IPS DF 19.7 (cell line): ENCODE measurements at places on chromosomes 7 and 10.

DNA sequence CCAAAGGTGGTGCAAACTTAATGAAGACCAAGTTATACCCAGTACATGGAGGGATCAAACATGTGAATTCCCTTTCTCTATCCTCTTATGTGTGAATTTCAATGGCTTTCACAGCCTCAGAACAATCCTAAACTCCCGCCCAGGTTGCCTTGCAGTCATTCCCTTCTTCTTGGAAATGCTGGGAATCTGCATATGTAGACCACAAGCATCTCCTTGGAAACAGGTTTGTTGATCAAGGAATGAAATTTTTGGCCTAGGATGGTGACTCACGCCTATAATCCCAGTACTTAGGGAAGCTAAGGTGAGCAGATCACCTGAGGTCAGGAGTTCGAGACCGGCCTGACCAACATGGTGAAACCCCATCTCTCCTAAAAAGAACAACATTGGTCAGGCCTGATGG is 77.8 kb upstream of the ABI1 start:
- DNase-seq, result no peak

- no peak for DNase-seq
These were observed 79.4 kb downstream of the FAM241B start for GRCh38 chr10:69709366-69709941.

DNA sequence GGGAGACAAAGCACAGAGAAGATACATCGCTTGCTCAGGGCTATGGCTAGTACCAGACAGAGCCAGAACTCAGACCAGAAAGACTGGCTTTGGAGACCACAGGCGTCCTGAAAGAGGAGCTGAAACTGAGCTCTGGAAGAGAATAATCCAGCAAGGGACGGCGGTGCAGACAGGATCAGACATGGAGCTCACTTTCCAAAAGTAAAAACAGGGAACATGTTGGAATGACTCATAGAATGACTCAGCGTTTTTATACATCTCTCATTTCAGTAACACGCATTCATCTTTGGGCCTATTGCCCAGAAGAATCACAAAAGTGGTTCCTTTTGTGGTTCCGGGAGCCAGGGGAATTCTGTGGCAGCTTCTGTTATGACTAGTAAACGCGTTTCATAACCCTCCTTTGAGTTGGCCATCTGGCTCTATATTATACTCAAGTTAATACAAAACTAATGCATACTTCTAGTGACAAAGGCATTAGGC is 37.2 kb downstream of the PLEKHS1 start:
- no peak for DNase-seq

GRCh38 chr10:103547391-103547946 is 54.0 kb downstream of the NEURL1 start:
- DNase-seq, result no peak

GRCh38 chr10:110426294-110427181 is 71.2 kb upstream of the DUSP5 start:
- DNase-seq, result no peak

DNA sequence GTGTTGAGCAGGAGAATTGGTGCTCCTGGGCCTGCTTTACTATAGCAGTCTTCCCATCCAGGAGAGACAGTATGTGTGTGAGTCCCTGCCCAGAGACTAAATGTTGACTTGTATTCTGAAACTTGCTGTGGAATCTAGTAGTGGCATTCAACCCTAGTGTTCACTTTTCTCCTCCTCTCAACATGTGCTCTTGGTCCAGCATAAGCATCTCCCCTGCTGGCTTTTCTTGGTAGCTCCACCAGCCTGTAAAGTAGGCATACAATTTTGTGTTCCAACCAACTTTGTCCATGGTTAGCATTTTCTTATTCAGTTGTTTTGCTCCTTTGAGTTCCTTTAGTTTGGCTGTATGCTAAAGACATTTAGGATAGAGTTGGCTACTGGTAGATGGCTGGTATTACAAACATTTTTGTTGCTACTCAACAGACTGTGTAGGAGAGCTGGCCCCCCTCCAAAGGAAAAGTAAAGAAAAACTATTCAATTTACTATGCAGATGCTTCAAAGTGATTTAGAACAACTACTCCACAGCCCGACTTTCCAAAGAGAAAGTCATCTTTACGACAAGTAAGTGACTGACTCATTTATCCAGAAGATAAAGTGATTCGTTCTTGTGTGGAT is 46.0 kb downstream of the ASB4 start:
- DNase-seq, result no peak

DNA sequence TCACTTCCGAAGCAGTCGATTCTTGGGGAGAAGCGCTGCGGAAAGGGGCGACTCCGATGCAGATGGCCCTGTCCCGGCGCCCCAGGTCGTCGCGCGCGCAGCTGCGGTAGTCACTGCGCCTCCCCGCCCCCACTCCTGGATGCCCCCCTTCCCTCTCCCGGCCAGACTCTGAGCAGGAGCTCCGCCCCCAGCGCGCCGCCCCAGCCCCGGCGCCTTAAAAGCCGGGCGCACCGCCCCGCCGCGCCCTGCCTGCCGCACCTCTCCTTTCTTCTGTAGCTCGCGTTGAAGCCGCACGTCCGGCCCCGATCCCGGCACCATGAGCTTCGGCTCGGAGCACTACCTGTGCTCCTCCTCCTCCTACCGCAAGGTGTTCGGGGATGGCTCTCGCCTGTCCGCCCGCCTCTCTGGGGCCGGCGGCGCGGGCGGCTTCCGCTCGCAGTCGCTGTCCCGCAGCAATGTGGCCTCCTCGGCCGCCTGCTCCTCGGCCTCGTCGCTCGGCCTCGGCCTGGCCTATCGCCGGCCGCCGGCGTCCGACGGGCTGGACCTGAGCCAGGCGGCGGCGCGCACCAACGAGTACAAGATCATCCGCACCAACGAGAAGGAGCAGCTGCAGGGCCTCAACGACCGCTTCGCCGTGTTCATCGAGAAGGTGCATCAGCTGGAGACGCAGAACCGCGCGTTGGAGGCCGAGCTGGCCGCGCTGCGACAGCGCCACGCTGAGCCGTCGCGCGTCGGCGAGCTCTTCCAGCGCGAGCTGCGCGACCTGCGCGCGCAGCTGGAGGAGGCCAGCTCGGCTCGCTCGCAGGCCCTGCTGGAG is at the start of gene INA:
Gene INA (plus strand): TSS at position 243 of the 817 bp plus-strand sequence. CDS start 74 bp downstream, at position 317.
- no peak for DNase-seq

DNA sequence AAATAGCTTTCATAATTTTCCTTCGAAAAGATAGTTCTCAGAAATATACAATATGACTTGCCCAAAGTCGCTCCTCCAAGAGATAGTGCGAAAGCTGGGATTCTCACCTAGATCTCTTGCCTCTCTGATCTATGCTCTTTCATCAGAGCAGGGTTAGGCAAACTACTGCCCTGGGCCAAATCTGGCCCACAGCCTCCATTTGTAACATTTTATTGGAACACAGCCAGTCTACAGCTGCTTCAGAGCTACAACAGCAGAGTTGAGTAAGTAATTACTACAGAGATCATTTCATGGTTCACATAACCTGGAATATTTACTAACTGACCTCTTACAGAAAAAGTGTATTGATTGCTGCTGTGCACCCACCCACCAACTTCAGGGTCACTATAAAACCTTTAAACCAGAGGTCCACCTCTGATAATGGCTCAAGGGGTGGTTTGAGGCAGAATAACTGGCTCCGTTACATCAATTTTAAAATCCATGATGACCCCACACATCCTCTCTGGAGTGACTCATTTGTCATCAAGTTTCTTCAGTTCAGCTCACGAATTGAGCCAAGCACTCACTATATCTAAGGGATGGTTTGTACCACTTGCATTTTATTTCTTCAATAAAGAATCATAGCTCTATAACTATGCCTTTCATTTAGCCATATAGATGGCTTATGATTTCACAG is 1019.0 kb downstream of the XPNPEP1 start:
- DNase-seq, result no peak

GRCh38 chr7:22066522-22066921 is 120.8 kb upstream of the CDCA7L start:
- DNase-seq, result no peak

DNA sequence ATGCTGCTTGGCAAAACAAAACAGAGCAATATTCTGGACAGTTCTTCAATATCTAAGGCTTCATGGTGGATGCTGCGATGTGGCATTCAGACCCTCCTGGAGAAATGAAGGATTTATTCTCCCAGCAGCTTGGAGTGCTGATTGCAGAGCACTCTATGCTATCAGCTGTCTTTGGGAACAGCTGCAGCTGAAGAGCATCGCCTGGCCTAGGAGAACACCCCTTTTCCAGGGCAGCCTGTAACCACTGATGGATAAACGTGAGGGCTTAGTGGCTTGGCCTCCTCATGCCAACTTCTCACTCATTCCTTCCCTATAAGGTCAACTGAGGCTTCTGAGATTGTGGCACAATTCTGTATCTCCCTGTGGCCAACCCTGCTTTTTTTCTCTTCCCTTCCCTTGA is 638.1 kb upstream of the CNTNAP2 start:
- DNase-seq, result no peak

GRCh38 chr10:8350250-8350967 is 295.9 kb downstream of the GATA3 start:
- no peak for DNase-seq

GRCh38 chr7:36305648-36306047 is 84.0 kb upstream of the ANLN start:
- DNase-seq, result no peak

- no peak for DNase-seq
These were observed 14.7 kb downstream of the HSPB1 start for GRCh38 chr7:76316984-76317781.

GRCh38 chr10:26336979-26337378 is 101.2 kb upstream of the APBB1IP start:
- DNase-seq, result no peak

- DNase-seq, result no peak
These were observed 15.1 kb upstream of the CROT start for GRCh38 chr7:87330316-87330715.

- DNase-seq, result no peak
These were observed 43.5 kb upstream of the PFKP start for GRCh38 chr10:3023892-3024291.

GRCh38 chr10:132146941-132147915 is 39.5 kb upstream of the DPYSL4 start:
- no peak for DNase-seq

GRCh38 chr10:76382381-76382851 is 951.0 kb downstream of the LRMDA start:
- DNase-seq, result no peak

DNA sequence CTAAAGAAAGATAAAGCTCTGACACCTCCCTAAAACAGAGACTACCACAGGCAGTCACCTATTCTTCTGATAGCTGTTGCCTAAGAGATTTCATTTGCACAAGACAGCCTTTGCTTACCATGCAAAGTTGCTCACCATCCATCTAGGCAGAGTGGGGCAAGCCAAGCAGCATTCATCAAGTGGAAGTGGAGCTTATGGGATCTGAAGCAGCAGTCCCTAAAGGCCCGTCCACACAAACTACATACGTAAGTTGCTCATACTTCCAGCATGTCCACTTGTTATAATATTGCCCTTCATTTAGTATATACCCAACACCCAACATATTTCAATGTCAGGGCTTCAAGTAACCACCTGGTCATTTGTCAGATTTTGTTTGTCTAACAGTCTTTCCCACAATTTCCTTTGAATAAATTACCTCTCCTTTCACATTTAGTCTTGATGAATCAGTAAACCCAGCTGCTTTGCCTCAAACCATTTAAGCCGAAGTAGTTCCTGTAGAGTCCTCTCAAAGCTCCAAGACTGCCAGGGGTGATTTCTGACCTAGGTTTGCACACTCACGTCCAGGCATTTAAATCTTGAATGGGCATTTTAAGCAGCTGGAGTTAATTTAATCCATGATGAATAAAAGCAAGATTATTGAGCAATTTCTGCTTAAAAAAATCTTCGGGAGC is 67.9 kb downstream of the ATAD1 start:
- DNase-seq, result no peak

- no peak for DNase-seq
These were observed 81.9 kb downstream of the EGFR start for GRCh38 chr7:55100544-55101327.

DNA sequence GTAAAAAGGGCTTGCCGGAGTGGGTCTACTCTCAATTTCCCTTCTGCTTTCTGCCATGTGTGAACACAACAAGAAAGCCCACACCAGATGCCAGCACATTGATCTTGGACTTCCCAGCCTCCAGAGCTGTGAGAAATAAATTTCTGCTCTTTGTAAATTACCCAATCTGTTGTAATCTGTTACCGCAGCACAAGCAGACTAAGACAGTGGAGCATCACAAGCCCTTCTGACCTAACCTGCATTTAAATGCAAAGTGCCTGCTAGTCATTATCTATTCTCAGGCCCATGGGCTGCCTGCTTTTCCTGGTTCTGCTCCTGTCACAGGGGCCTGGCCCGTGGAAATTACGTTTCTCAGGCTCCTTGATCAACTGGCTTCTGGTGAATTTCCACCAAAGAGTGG is 199.3 kb upstream of the AUTS2 start:
- no peak for DNase-seq

- no peak for DNase-seq
These were observed 82.6 kb downstream of the FOXL3 start for GRCh38 chr7:372546-372931.

- no peak for DNase-seq
These were observed 214.7 kb downstream of the ELFN1 start for GRCh38 chr7:1884583-1885350.

DNA sequence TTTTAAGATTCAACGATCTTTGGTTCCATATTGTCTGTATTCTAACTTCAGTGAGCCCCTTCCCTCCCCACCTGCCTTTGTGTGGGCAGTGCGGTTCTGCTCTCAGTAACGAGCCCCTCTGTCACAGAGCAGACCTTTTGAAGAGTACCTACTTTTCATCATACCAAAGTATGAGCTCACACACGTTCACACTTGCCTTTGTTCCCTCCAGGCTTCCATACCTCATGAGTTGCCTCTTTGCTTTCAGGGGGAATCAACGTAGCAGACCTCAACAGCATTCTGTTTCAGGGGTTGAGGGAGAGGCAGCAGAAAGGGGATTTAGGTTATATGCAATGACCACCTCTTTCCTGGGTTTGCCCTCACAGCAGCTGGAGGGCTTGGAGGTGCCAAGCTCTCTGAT is 211.4 kb upstream of the MDFIC start:
- no peak for DNase-seq

DNA sequence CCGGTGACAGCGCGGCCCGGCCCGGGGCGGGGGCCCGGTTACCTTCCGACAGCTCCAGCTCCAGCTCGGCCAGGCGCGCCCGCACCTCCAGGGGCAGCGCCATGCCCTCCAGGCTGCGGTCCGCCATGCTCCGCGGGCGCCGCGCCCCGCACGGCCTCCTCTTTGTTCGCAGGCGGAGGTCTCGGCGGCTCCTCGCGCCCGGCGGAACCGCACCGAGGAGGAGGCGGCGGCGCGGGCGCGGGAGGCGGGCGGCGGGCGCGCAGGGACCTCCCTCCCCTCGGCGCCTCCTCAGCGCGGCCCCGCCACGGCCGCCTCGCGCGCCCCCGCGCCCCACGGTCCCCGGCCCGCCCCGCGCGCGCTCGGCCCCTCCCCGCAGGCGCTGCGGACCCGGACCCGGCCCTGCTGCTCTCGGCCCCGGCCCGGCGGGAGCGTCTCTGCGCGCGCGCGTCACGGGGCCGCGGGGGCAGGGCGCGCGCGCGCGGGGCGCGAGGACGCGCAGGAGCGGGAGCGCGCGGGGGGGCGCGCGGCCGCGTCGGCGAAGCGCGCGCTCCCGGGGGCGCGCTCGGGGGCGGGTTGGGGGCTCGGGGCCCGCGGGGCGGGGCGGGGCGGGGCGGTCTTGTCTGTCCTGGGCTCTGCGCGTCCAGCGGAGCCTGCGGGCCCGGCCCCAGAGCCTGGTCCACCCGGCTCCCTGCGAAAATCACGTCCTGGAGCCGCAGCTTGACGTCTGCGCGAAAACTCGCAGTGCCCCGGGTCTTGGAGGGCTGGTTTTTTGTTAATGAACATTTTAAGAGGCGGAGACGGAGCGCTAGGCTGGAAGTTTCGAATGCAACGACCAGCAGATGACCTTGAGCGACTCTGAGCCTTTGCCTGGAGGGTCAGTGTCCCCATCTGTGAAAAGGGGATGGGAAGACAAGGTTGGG is at the start of gene DIP2C:
Gene DIP2C (minus strand): TSS at position 217 of the 920 bp plus-strand sequence. CDS start 90 bp downstream, at position 127.
- DNase-seq, result no peak
